ENCODE measurements at places on chromosomes 1 and 21. TPM values are rescaled to one million over a fixed set of nuclear protein-coding genes. Genes with fewer than 3 reads are reported as not detected.

DNA sequence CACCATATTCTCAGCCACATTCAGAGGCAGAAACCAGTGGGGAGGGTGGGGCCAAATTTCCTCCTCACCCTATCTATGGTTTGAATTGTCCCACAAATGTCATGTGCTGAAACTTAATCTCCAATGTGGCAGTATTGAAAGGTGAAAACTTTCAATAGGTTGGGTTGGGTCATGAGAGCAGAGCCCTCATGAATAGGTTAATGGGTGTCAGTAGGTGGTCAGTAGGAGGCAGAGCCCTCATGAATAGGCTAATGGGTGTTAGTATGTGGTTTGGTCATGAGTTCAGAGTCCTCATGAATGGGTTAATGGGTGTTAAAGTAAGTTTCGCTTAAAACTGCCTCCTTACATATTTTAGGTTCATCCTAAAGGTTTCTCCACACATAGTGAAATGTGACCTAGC lies 170.0 kb downstream of the FCRL5 start:
- no peak overlapping the region for H3K4me3 ChIP-seq
- no peaks in the 10 kb centered on the region for H3K36me3 ChIP-seq
- H3K27me3 ChIP-seq = no peaks in the 10 kb centered on the region
- no peak overlapping the region for H3K27ac ChIP-seq
- H3K4me1 ChIP-seq = no peaks in the 10 kb centered on the region

DNA sequence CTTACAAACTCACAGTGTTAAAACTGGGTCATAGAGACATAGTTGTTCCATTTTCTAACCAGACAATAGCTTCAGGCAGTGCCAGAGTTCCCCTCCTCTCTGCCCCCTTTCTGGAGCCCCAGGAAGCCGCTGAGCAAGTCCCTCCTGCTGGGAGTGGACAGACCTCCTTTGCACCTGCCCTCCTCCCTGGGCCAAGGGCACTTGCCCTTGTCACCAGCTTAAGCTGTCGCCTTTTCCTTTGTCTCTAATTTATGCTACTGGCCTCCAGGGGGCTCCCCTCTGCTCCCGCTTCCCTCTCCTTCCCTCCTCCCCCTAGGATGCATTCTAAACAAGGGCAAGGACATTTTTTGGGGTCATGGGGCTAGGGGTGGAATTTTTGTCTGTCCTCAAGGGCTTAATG lies 182.4 kb downstream of the MIS18A start:
- H3K27me3 ChIP-seq = no peaks in the 10 kb centered on the region
- H3K4me3 ChIP-seq = no peak overlapping the region
- no peaks in the 10 kb centered on the region for H3K4me1 ChIP-seq
- no peak for DNase-seq
- H3K27ac ChIP-seq = no peak overlapping the region
- no peaks in the 10 kb centered on the region for H3K36me3 ChIP-seq

GRCh38 chr1:942411-942821 lies 16.6 kb downstream of the NOC2L start:
- no peak for DNase-seq
- H3K27me3 ChIP-seq = peaks cover 6% of the 10 kb centered on the region
- H3K4me1 ChIP-seq = peaks cover 41% of the 10 kb centered on the region

DNA sequence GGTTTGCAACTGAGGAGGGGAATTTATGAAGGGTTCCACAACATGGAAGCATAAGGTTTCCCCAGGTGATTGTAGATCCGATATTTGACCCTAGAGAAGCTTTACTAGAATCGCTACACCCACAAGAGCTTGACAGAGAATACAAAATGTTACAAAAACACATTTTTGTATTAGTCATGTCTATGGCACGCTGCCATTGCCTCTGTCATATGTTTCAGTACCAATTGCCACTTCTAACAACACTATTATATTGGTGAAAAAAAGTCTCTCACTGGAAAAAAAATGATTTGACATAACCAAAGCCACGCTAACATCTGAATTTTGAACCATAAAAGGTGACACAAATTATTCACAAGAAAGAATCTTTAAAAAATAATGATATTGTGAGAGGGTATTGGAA lies 214.5 kb downstream of the KCNT2 start:
- H3K4me3 ChIP-seq = no peak overlapping the region
- H3K36me3 ChIP-seq = no peaks in the 10 kb centered on the region
- no peaks in the 10 kb centered on the region for H3K27me3 ChIP-seq
- H3K27ac ChIP-seq = no peak overlapping the region
- no peaks in the 10 kb centered on the region for H3K4me1 ChIP-seq

DNA sequence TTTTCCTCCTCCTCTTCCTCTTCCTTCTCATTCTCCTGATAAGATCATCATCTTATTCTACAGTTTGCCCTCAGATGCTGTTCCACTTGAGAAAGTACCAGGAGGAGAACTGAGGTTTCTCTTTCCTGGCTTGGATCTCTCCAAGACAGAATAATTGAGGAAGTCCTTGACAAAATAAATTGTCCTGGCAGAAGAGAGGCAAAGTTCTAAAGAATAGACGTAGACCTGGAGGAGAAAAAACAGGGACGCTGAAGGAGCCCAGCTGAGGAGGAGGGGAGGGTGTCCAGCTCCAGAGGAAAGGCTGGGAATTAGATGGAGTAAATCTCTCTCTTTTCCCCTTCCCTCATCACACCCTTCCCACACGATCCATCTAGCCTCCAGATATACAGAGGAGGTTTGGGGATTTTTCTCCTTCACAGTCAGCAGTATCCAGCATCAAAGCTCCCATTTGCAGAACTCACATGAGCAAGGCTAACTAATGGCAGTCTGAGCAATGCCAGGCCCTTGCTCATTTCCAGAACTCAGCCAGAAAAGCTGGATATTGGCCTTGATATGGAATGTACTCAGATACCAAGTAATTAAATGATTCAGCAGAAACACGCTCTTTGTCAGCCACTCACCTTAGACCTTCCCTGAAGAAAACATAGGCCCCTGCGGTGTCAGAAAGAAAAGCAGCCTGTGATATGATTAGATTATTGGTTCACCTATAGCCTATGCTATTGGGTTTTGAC lies 5.1 kb upstream of the GNG12 start:
- no peak for DNase-seq
- no peak overlapping the region for H3K27ac ChIP-seq
- no peaks in the 10 kb centered on the region for H3K36me3 ChIP-seq
- H3K4me3 ChIP-seq = no peak overlapping the region
- H3K4me1 ChIP-seq = peaks cover 37% of the 10 kb centered on the region
- H3K27me3 ChIP-seq = no peaks in the 10 kb centered on the region

The CAPN8 gene
- 0.49 TPM for total RNA-seq

All from vagina (tissue), 2 donors.